ENCODE measurements at places on chromosomes 16 and 17. TPM values are rescaled to one million over a fixed set of nuclear protein-coding genes. Genes with fewer than 3 reads are reported as not detected.

GRCh38 chr16:48133455-48134211, 22.2 kb downstream of the ABCC12 start:
- no peaks in the 10 kb centered on the region for H3K27me3 ChIP-seq
- H3K27ac ChIP-seq, result no peak overlapping the region
- no peaks in the 10 kb centered on the region for H3K4me1 ChIP-seq

GRCh38 chr16:47519037-47519436, 57.9 kb downstream of the PHKB start:
- H3K27ac ChIP-seq, result no peak overlapping the region
- H3K27me3 ChIP-seq, result no peaks in the 10 kb centered on the region
- peaks cover 31% of the 10 kb centered on the region for H3K36me3 ChIP-seq
- no peak overlapping the region for H3K4me3 ChIP-seq

- no peak for DNase-seq
- no peak overlapping the region for H3K4me3 ChIP-seq
- H3K4me1 ChIP-seq, result peaks cover 5% of the 10 kb centered on the region
- H3K36me3 ChIP-seq, result peaks cover 75% of the 10 kb centered on the region
These were observed 14.2 kb downstream of the SPHK1 start for GRCh38 chr17:76398523-76399174.

Gene WDR45B
- 88.3 TPM for total RNA-seq

Gene PCGF2
- total RNA-seq, result 32.6 TPM

Gene TAT
- total RNA-seq, result not detected

Gene C1QL1
- 0.96 TPM for total RNA-seq

Gene PDP2
- total RNA-seq, result 21.5 TPM

Gene KRTAP4-11
- total RNA-seq, result not detected
